ENCODE measurements at places on chromosomes 1 and 21.
A peak's percentile ranks its signal among the peaks of the same experiment; 100 is the strongest.

GRCh38 chr21:37424396-37424795, 57.8 kb downstream of the DYRK1A start:
- DNase-seq, result no peak

- no peak for DNase-seq
Observed at GRCh38 chr1:165632152-165632469, 1.1 kb downstream of the MGST3 start.

DNA sequence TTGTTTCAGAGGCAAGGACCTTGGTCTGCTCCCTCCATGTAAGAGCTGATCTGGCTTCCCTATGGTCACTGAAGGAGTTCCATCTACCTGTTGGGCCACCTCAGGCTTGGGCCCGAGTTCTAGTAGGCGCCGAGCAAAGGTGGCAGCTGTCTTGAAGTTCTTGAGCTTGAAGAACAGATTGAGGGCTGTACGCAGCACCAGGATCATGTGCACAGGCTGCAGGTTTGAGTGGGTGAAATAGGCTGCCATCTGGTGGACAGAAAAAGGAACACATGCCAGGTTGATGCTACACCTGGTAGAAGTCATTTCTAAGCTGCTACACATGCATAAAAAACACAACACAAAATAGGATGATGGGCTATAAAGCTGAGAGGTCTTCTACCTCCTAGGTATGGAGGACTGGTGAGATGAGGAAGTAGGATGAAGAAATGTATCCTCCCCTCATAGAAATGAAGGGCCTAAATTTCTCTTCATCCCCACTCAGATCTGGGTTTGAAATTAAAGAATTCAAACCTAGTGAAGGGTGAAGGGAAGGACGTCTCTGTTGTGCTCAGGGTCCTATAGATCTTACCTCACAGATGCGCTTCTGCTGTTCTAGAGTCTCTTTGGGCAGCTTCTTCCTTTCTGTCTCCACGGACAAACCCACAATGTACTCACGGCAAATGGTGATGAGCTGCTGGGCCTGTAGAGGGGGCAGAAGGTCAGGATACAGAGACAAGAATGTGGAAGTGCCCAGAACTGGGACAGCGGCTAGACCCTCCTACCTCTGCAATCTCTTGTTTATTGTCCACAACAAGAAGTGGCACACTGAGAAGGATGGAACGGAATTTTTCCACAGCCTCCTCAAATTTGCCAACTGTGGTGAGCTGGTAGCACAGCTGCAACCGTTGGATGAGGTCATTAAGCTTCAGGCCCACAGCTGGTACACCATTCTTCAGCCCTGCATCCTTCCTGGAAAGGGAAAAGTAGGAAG, 6.6 kb upstream of the PEX19 start:
- DNase-seq, result peak; percentile 28

GRCh38 chr1:48817505-48818114, 40.9 kb upstream of the BEND5 start:
- DNase-seq, result peak; percentile 39

DNA sequence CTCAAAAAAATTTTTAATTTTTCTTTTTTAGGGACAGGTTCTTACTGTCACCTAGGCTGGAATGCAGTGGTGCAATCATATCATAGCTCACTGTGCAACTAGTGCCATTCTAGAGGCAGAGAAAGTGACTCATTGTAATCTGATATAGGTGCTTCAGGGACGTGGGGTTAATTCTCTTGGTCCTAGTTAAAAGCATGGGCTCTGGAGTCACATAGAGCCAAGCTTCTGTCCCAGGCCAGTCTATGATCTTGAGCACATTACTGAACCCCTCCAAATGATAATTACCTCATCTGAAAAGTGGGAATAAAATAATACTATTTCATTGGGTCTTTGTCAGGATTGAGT, 1.1 kb upstream of the ADIPOR1 start:
- DNase-seq, result no peak

GRCh38 chr1:196951711-196952394, 8.3 kb downstream of the CFHR2 start:
- no peak for DNase-seq

DNA sequence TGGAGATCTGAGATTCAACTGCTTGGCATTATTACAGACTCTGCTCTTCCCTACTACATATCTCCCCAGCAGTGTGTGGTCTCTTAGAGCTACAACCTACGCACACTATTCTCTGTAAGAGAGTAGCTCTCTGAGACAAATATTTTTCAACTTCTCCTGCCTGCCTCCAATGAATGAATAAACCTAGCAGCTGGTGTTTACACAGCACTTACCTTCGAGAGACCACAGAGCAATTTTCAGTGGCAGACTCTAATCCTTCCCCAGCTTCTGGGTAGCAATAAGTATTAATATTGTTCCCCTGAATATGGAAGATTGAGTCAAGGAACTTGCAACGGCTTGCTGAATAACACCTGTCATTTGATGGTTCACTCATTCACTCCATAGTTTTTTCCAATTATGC, 350.9 kb upstream of the SPAG17 start:
- no peak for DNase-seq

GRCh38 chr1:42420911-42421585, 34.8 kb downstream of the ZMYND12 start:
- DNase-seq, result peak; percentile 19

DNA sequence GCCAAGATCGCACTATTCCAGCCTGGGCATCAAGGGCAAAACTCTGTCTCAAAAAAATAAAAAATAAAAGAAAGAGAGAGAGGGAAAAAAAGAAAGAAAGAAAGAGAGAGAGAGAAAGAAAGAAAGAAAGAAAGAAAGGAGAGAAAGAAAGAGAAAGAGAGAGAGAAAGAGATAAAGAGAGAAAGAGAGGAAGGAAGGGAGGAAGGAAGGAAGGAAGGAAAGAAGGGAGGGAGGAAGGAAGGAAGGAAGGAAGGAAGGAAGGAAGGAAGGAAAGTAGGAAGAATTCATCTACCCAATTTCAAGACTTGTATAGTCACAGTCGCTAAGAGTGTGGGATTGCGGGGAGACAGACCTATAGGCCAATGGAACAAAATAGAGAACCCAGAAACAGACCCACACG, 290.6 kb downstream of the NPHP4 start:
- DNase-seq, result no peak

- DNase-seq, result no peak
Observed at GRCh38 chr21:14995695-14996490, 68.9 kb downstream of the NRIP1 start.

DNA sequence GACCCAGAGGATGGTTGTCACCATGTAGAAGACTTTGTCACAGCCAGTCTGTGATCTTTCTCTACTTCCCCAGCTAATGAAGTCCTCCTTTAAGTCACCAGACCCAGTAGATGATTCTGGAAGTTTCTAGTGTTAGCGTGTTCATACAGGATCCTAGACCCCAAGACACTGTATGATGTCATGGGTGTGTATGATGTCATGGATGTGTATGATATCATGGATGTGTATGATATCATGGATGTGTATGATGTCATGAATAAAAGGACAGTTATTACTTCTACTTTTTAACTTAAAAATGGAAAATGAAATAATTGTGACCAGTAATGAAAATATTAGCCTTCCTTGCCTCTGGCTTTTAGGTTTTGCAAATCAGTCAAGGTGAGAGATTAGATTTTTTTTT, 260.0 kb downstream of the FMN2 start:
- DNase-seq, result no peak
